Liver (tissue), 10 donors: ENCODE measurements at places on chromosomes 16 and 17.

DNA sequence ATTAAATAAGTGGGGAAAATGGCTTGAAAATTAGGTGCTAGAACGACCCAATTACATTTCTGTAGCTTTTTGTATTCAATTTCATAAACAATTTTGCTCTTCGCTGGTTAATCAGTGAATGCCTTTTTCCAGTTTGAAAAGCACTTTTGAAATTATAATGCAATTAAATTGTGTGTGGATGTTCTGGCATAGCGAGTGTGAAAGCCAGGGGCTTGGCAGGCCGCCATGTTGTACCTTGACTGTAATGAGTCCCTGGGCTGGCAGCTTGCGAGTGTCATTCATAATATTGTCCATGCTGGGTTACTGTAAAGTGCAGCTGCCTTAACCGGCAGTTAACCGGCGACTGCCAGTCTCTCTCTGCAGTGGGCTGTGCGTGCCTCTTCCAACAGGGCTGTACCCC, 177.8 kb downstream of the CCDC182 start:
- DNase-seq: no peak

GRCh38 chr17:78716814-78717393, 65.2 kb downstream of the CYTH1 start:
- no peak for DNase-seq

DNA sequence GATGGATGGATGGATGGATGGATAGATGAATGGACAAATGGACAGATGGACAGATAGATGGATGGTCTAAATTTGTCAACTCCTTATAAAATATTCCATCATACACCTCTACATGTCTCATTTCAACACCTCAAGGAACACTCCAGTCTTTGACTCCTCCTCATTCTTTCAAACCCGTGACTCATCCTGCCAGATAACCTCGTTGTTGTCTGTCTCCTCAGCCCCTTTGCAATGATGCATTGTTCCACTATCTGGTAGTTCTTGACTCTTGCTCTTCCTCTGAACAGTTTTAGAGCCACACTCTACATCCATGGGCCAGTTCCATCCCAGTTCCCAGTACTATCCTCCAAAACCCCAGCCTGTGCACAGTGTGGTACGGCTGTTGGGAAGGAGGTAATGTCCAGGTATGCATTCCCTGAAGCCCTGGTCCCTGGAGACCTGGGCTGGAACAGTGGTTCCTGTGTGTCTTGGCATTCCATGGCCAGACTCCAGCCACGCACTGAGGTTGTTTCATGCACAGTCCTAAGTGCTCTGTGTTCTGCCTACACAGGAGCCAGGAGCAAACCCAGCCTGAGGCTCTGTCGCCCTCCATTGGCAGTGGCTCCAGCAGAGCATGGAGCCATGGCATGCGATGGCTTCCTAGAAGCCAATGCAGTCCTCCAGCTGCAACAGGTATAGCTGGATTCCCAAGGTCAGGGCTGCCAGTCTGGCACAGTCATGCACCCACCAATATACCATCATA, 105.7 kb downstream of the C17orf67 start:
- no peak for DNase-seq

GRCh38 chr16:8958344-8959167, 5.2 kb downstream of the USP7 start:
- DNase-seq: no peak

- DNase-seq: peak; percentile 44
Measured at GRCh38 chr17:47663912-47664623, 14.3 kb downstream of the KPNB1 start.

DNA sequence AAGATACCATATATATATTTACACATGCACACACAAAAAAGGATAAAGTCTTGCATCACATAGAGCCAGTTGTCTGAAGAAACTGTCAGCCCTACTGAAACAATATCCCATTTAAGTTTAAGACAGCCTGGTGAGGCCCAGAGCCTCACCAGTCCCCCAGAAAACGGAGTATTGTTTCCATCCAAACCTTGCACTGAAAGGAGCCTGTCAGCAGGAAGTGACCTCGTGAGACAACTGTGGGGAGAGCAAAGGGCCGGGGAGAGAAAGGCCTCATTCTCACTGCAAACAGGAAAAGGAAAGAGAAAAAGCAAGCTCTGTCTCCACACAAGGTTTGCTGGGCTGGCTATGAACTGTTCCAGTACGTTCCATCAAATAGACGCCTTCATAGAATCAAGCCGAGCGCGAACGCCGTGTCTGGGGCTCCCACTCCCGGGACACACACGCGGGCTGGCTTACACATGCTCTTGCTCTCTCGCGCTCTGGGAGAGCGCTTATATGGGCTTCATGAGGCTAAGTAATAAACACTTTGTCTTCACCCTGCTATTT, 44.4 kb upstream of the ZFHX3 start:
- DNase-seq: no peak

DNA sequence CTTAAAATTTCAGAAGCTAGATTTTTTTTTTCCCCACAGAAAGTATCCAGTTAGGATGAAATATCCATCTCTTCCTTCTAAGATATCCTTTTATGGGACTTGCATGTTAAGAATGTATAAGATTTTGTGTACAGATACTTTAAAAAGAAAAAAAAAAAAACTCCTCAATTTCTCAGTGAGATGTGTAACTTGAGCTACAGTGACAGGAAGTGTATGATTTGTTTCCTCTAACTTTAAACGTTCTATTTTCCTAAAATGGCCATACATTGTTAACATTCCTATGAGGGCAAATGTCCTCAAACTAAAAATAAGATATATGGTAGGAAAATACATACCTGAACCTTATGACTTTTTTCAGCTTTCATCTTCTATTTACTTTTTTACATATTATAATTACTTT, 8.9 kb downstream of the FBXO47 start:
- DNase-seq: no peak

DNA sequence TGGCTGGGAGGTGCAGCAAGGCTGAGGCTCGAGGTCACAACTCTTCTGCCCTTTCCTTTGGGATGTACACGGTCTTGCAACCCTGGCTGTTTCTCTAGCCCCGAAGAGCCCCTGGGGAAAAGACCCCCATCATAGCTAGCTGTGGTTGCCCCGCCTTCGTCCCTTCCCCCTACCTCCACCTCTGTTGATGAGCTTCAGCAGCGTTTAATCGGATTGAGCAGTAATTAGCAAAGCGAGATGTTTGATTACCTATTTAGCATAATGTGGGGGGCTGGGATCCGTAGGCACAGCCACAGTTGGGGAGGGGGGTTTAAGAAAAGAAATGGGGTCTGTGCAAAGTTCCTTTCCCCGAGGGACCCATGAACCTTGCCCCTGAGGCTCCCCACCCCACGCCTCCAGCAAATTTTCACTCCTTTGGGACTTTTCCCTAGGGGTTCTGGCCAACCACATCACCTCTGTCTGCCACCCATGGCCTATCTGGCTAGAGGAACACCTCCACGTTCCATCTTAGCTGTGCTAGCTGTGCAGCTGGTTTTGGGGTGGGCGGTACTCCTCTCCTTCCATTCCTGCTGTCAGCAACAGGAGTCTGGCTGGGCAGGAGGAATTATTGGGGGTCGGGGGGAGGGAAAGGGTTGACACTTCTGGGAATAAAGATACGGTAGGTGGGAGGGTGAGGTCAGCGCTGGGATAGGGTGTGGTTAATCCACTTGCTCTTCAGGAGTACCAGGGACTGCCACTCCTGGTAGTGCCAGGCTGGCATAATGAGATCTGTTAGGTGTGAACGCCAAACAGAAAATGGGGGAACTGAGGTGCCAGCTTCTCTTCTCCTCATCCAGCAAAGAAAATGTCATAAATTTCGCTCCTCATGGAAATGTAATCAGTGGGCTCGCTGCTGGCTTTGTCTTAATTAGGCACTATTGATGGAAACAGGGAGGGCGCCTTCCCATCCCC, 1.3 kb upstream of the DNAH2 start:
- no peak for DNase-seq

DNA sequence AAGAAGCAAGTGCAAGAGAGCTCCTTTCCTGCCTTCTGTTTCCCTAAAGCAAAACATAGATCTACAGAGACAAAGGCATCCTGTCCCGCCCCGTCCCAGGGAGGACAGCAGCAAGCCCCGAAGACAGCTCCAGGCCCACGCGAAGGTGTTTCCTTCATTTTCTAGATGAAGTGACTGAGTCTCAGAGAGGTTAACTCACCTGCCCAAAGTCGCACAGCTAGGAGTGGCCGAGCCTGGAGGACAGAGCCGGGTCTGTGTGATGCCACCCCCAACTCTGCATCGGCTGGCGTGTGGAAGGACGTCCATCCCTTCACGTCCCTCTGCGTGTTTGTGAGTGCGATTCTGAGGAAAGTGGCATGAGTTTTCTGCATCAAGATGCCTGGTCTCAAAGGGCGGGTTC, 187.2 kb upstream of the CHMP6 start:
- DNase-seq: no peak

- no peak for DNase-seq
Measured at GRCh38 chr17:45688353-45688752, 95.8 kb upstream of the CRHR1 start.

DNA sequence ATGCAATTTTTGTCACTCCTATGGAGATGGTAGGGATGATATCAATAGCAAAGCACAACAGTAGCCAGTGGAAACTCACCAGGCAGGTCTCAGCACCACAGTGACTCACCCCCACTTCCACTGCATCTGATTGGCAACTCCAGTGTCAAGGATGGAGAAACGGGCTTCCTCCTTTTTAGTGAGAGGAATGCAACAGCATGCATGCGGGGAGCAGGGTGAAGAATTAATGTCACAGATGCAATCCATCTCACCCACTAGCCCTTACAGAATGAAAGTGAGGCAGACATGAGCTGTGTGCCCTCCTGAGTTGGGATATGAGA, 467.0 kb upstream of the C16orf82 start:
- no peak for DNase-seq

DNA sequence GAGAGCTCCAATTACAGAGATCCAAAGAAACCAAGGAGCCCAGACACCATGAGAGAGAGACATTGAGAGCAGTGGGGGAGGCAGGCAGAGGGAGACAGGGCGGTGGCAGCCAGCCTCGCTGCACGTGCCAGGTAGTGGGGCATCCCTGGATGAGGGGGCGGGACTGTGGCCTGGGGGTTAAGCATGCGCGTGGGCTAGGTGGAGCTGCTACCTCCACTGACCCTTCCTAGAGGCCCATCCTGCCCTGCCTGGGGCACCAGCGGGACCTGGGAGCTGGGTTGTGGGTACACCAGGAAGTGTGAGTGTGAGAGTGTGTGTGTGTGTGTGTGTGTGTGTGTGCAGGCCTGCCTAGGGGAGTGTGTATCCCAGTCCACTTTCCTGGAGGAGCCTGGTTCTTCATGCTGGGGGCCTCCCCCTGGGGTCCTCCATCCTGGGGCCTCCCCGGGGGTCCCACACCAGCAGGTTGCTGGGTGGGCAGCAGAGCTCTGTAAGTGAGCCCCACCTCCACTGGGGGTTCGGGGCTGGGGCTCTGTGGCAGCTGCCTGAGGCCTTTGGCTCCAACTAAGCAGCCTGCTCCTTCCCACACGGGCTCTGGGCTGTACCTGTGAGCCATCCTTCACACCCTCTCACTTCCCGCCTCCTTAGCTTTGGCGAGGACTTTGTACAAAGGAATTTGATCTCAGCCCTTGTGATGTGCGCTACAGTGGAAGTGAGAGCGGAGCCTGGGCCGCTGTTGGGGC, 127.4 kb downstream of the IRF8 start:
- no peak for DNase-seq

DNA sequence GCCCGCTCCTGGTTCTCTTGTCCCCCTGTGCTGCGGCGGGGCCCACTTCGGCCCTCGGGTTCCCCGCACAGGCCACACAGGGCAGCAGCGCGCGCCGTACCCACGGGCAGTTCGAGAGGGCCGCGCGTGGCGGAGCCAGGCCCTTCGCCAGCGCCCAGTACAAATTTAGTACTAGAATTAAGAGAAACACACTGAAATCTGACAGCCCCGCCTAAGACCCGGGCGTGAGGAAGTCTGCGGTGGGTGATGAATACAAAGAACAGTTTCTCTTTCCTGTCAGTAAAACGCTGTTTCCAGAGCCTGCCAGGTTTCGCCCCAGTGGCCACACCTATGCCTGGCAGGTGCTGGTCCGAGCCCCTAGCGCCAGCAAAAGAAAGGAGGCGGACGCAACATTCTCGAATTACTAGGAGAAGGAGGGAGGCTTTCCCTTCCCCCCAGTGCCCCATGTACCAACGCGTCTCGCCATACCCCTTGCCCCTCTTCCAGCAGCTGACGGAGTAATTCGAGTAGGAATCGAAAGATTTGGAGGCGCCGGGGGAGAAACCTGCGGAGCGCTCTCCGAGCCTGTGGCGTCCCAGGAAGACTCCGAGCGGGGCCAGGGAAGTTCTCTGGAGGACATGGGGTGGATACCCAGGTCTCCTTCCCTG, 591 bp upstream of the SLFN5 start:
- peak; percentile 40 for DNase-seq

- no peak for DNase-seq
Measured at GRCh38 chr16:54106057-54106456, 180.5 kb downstream of the IRX3 start.

DNA sequence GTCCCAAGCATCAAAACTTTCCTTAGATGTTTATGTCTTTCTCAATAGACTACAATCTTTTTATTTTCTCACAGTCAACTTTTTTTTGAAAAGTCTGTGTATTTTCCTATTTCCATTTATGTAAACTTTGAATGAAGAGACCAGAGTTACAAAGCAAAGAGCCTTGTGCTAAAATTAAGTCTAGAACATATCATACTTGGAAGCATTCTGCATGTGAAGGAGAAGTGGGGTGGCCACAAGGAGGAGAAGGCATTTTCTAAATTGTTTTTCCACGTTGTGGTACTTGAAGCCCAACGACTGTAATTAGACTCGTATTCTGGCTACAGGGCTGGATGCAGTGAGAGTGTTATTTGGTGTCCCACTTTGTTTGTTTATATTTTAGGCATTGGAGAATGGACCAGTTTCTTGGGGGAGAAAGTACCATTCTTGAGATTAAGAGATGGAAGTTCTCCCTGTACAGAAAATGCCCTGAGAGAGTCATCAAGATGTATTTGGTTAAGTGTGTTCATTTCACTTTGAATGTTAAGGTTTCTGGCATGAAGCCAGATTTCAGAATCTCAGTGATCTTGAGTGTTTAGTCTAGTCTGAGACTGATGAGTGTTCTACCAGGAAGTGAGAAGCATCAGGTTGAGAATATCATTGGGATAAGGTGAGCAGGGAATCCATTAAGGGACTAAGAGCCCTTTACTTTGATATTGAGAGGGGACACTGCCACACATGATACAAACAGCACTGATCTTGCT, 71.6 kb downstream of the MAP2K6 start:
- DNase-seq: no peak

DNA sequence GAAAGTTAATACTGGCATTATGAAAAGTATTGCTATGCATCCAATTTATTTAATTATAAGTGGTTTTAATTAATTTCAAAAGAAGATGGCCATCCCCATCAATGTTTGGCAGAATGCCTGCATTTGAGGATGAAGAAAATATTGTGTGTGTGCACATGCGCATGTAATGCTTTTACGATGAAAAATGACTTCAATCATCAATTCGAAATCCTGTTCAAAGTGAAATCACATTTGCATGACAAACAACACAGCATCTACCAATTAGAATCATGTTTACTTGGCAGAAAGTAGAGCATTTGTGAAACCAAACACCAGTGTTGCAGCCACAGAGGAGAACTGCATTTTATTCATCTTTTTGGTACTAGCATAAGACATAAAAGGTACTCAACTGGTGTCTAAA, 191.9 kb upstream of the PIRT start:
- no peak for DNase-seq
